ENCODE measurements at places on chromosomes 2 and 18.

DNA sequence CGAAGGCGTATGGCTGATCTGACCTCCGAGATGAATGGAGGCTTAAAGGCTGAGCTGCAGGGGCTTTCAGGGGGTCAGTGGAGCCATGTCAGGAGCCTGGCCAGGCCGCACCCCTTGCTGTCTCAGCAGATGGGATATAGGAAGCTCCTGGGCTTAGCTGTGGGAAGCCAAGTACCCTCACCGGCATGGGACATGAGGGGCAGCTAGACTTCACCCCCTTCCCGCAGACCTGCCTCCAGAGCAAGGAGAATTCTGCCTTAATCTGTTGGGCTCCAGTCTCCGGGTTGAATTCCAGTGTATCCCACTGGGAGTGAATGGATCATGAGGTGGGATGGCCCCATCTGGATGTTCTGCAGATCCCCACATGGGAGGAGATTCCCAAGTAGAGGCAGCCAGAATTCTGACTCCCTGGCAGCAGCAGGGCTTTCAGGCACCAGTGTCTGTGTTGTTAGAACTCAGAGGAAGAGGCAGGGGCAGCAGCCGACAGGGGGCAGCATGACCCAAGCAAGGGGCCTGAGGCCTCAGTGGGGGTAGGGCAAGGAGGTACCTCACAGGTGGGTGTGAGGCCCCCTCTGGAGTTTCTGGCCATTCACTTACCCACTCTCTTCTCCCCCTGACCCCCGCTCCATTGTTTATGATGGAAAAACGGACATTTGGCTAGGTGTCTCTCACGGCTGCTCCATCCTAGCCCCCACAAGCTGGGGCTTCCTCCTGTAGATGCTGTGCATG is 19.1 kb downstream of the CAPG start:
- DNase-seq = peak; percentile 77

DNA sequence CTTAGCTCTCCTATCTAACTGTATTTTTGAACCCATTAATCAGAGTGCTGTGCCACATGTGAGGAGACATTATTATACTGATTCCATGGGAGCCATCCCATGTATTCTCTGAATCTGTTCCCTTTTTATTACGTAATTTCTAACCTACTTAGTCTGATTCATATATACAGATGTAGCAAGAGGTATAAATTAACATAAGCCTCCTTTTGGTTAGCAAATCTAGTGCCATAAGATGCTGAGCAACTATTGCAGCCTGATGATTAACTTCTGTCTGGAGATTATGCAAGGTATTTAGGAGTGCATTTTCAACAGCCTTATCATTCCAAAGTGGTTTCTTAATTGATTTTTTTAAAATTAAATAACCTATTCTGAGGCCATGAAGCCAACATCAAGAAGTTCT is 114.1 kb upstream of the MSH2 start:
- no peak for DNase-seq

- no peak for DNase-seq
Observed at GRCh38 chr18:7146067-7146466, 28.5 kb upstream of the LAMA1 start.

DNA sequence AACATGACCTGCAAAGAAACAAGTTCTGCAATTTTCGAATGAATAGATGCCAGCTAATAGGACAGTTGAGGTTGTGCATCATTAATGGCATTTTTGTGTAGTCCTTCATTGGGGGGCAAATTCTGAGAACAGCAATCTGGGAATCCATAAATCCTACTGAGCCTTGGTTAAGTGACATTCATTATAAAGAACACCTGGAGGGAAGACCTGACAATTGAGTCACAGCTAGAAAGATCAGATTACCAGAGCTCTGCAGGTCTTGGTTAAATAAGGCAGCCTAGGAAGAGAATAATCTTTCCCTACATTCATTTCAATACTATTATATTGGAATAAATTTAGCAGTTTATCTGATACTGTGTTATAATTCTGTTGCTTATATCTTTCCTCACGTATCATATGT is 14.3 kb downstream of the KCNH7 start:
- no peak for DNase-seq

DNA sequence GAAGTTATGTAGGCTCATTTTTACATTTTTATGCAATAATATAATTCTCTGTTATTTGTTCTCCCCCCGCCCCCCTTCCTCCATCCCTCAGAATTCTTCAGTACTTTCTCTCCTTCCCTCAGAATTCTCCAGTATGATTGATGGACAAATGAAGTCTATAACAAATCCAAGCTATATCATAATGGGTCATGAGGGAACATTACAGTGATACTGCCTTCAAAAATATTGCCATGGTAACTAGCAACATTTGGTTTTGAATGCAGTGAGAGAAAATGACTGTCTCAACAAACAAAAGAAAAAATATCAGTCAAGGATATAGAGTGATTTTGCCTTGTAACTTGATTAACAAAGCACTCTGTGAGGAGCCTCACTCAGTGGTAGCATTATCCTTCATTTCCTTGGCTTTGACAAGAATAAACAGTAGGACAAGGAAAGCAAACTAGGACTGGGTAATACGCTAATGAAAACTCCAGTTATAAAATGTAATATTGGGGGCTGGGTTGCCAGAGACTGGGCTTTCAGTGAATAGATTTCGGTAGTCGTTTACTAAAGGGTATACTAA is 392.9 kb upstream of the CRIM1 start:
- DNase-seq = no peak

DNA sequence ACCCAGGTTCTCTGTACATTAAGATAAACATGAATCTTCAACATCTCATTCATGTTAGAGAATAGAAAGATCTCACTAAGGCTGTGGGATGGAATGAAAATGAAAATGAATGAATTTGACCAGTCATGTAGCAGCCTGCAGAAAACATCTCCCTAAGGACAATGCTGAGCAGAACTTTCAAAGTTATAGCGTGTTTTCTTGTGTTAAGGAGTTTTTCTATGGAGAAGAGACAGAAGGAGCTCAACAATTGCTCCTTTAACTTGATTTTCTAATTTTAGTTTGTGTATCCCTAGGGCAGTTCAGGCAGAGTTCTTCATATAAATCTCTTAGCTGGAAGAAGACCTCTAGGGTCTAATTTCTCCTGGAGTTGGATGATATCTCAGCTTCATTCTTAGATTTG is 45.2 kb upstream of the PDCL3 start:
- no peak for DNase-seq

- DNase-seq = no peak
Observed at GRCh38 chr2:14735696-14736095, 103.2 kb downstream of the LRATD1 start.

DNA sequence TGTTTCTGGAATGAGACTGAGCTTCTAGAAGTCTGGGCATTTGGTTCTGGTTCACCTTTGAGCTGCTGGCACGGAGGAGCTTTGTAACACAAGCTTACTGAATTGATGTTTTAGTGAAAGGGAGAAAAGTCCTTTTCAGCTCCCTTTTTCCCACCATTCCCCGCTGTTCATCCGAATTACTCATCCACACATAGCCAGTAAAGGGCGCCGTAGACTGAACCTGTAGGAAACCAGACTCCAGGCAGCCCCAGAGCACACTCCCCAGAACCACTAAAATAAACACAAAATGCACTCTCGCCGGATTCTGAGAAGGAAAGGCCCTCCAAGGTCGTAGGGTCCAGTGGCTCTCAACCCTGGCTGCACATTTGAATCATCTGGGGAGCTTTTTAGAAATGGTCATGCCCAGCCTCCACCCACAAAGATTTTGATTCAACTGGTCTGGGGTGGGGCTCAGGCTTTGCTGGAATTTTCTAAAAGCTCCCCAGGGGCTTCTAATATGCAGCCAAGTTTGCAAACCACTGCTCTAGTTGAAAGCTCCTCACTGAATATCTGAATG is 29.6 kb downstream of the TCF7L1 start:
- no peak for DNase-seq

DNA sequence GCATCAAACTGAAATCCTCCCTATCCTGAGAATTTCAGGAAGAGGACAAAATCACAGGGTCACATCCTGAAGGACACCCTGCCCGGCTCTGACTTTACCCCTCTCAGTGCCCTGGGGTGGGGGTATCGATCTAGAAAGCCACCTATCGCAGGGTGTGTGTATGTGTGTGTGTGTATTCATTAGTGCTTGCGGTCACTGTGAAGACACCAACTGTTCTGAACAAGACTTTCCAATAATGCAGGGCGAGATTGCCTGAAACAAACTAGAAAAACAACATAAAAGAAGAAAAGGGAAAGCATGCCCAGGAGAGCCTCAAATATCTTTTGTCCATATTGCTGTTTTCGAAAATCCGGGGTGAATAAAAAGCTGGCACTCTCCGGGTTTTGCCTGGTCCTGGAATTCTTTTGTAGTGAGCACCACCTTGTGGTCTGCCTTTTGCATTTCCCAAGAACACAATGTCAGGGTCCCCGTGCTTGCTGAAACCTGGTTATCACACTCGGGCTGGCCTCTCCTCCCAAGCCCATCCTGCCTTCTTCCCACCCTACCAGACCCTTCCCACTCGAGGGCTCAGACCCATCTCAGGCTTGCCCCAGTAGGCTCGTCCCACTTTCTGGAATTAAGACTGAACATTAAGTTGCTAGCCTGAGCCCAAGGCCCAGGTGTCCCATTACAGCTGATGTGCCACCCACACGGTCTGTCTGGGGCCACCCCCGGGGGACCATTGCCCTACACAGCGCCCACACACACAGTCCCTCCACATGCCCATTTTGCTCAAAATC is 25.0 kb upstream of the COPS8 start:
- DNase-seq = no peak

DNA sequence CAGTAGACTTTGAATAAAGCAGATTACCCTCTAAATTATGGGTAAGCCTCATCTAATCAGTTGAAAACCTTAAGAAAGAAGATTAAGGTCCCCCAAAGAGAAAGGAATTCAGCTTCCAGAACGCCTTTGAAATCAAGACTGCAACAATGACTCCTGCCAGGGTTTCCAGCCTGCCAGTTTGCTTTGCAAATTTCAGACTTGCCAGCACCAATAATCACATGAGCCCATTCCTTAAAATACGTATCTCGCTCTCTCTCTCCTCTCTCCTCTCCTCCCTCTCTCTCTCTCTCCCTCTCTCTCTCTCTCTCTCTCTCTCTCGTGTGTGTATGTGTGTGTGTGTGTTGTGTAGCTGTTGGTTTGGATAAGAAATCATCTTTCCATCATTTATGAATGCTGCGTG is 184.2 kb downstream of the PDE1A start:
- no peak for DNase-seq

DNA sequence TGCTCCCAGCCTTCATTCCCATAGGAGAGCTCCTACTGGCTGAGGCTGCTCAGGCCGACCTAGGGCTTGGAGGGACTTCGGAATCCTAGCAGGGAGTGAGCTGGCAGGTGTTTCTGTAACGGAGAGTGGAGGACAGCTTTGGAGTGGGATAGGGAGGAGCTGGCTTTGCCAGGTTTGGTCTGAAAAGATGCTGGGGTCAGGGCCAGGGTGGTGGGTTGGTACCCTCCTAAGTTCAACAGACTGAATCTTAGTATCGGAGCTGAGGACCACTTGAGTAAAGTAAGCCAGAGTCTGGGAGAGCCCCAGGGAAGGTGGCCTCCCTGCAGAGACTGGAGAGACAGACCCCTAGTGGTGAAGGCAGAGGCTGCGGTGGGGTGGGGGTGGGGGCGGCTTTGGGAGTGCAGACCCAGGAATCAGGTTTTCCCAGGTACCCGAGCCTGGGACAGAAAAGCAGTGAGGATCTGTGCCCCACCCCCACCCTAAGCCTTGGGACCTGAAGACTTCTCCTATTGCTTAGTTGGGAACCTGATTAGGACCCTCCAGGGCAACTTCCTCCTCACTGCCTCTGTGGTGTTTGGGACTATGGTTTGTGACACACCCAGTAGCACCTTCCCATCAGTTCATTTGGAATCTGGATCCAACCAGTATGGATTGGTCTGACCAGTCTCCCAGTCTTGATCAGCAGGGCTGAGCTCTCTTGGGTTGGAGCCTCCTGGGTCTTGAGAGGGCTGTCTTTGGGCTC is 3.0 kb downstream of the CNNM4 start:
- no peak for DNase-seq

DNA sequence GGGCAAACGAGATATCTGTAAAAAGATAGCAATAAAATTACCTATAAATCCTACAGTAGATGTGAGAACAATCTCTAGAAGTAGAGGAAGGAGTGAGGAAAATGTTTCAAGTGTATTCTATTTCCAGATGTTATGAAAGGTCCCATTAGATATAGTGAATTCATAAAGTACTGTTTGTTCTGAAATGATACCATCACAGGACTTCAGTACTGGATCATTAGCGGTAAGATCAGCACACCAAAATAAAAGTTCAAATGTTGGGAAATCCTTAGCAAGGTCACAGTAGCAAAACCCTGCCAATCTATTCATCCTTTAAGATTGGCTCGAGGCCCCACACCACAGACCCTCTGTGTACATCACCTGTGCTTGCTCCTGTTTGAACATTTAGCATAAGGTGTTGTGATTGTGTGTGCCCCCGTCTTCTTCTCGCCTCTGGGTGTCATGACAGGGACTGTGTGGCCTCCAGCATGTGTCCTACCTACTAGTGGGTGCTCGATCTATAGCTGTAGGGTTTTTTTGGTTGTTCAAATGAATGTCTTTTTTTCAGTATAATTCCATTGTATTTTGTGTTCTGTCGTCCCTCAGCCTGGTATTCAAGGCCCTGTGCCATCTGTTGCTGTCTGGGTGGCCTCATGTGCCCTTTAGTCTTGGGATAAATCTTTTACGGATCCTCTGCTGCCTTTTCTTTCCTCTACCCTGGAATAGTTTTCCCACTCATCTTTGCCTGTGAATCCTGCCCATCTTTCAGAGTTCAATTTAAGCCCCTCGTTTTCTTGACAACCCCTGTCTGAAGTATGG is 9.1 kb downstream of the MFSD6 start:
- DNase-seq = no peak

DNA sequence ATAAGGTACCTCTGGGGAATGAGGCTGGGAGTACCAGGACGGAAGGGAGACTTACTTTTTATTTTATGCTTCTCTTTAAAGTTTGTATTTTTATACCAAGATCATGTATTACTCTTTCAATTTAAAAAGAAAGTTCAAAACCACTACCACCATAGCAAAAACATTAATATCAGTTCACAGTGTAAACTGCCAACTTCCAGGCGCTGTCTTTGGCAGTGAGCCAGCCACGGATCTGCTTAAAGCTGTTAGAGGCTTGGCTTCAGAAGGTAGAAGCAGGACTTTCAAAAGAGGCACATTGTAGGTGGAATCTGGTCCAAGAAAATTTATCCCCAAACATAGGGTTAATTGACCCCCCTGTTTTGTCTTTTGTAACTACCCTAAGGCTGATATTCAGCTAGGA is 74.8 kb downstream of the B3GNT2 start:
- no peak for DNase-seq

GRCh38 chr2:237574894-237575868 is 8.8 kb downstream of the PRLH start:
- DNase-seq = no peak

DNA sequence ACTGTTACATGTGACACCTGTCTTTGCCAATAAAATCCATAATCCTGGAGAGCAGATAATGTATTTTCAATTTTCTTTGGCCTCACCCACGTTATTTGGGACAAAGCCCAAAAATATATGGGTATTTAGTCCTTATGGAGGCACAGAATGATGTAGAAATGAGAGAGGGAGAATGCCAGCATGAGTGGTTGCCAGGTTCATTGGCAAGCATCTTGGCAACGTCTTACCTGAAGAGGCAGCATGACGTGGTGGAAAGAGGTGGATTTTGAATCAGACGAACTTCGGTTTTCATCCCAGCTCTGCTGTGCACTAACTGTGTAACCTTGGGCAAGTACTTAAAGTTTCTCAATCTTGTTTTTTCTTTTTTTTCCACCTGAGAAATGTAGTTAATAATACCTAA is 969.6 kb upstream of the PIK3C3 start:
- no peak for DNase-seq

- no peak for DNase-seq
Observed at GRCh38 chr2:98818164-98818563, 87.2 kb upstream of the MGAT4A start.

- DNase-seq = no peak
Observed at GRCh38 chr2:106201661-106202060, 7.6 kb upstream of the UXS1 start.

GRCh38 chr2:24452502-24452885 is 38.6 kb upstream of the NCOA1 start:
- no peak for DNase-seq
